ENCODE measurements at places on chromosomes 5 and 9. TPM values are rescaled to one million over a fixed set of nuclear protein-coding genes. Genes with fewer than 3 reads are reported as not detected.

DNA sequence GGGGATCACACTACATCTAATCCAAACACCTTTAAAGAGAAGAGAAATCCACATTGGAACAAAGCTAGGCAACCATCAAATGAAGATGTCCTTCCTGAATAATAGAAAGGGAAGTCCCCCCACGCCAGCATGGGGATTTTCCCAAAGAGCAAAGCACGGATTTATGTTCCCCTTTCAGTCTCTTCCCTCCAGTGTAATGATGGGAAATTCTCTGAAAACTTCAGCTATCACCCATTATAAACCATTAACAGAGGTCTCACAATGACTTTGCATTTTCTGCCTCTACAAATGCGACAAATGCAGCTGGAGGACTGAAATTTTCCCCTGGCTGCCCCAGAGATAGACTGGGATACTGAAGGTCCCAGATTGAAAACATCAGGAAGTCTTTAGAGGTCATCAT lies 368.7 kb downstream of the EFNA5 start:
- DNase-seq: no peak

DNA sequence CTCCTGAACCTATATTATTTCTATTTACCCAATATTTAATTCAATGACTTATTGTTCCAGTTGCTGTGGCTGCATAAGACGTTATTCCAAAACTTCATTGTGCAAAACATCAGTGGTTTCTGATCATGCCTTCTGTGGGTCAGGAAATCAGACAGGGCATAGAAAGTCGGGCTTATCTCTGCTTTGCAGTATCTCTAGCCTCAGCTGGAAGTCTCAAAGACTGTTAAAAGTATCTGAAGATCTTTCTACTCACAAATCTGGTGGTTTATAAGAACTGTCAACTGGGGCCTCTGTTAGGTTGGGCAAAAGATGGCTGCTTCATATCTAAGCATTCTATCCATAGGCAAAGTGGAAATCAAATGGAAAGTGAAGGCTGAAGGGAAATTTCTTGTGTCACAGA lies 687.7 kb upstream of the ARRDC3 start:
- no peak for DNase-seq

- no peak for DNase-seq
Measured at GRCh38 chr5:58486290-58486689, 4.9 kb upstream of the GAPT start.

CXCL14 gene
- total RNA-seq: 70.8 TPM

DNA sequence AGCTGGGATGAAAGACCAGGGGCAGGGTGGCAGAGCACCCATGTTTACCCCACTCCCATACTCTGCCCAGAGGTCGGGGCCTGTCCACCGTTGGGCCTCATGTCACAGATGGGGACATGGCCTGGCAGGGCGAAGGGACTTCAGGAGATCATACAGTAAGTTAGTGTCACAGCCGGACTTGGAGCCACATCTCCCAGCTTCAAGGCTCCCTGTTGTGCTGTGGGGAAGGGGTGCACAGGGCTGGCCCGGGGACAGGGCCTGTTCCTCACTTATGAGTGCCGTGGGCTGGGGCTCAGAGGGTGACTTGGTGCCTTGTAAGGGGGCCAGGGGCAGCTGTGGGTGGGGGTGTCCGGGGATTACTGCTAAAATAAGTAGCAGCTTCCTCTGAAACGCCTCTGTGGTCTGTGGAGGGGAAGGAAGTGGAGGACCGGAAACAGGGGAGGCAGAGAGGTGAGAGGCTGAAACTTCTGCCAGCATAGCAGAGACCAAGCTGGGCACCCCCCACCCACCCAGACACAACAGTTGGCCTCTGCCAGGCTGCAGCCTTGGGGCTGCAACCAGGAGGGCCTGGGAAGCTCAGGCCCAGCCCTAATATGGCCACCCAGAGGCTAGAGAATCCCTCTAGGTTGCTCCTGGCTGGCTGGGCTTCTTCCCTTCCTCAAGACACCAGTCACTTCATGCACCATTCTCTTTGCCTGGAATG lies 41.1 kb upstream of the NEK6 start:
- DNase-seq: peak; percentile 38

DNA sequence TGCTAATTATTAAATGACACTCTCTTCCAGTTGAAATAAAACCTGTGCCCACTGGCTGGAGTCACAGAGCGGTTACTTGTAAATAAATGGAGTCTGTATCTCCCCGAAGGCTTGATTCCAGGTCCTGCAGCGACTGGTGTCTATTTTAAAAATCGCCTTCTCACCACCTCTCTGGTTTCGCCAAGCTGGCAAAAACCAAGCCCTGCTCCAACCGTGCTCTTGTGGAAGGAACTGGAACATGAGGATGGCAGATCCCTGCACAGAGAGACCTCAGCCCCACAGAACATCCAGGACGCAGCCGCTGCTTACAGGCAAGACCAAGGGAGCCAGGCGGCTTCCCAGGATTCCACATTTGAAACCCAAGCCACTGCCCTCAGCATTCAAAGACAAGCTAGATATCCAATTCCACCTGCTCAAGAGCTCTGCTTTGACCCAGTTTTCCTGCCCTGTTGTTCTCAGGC lies 15.0 kb downstream of the SEMA4D start:
- no peak for DNase-seq

GRCh38 chr5:123007754-123008153 lies 28.8 kb downstream of the PPIC start:
- peak; percentile 9 for DNase-seq

DNA sequence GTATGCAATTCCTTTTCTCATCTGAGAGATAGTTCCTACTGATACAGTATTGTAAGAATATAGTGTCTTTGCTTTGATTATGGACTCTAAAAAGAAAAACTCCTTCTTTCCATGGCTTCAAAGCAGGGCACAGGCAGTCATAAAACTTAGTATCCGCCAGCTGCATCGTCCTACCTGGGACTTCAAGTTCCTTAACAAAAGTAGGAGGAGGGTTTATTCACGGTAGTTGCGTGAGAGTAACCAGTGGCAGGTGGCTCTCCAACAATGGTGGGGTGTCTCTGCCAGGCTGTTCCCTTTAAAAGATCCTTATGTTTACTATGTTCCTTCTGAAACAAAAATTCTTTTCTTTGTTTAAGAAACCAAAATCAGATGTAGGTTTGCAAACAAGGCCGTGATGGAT lies 173.5 kb upstream of the DMAC1 start:
- DNase-seq: no peak
